ENCODE measurements at places on chromosomes 5 and 9.

DNA sequence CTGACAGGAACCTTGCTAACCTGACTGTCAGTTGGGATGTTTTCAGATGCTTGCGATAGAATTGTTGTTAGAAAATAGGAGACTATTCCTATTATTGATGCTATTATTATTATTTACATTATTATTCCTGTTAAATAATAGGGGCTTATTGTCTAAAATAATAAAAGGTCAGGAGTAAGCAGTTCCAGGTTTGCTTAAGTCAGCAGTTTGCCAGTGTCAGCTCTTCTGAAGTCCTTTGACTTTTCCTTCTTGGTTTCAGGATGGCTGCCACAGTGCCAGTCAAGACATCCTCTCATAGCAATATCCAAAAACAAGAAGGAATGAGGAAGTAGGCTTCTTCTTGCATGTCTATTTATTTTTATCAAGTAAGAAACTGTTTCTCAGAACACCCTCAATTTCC lies 141.7 kb upstream of the MARCHF11 start:
- DNase-seq: no peak

GRCh38 chr9:32854271-32854670 lies 70.9 kb downstream of the TMEM215 start:
- no peak for DNase-seq

DNA sequence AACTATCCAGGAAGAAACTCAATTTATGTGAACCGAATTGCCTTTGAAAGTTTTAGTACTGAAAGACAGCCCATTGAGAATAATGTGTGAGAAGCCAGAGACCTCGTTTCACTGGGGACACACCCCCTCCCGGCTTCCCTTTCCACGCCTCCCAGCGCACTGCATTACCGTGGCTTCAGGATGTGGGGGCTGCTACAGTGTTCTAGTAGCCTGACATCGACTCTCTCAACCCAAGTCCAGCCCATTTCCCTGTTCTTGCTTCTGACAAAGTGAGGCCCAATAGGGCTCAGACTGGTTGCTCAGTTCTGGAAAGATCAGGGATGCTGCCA lies 3.5 kb downstream of the PAX5 start:
- DNase-seq: no peak

- no peak for DNase-seq
Observed at GRCh38 chr5:145835848-145836239, 702 bp upstream of the PRELID2 start.

DNA sequence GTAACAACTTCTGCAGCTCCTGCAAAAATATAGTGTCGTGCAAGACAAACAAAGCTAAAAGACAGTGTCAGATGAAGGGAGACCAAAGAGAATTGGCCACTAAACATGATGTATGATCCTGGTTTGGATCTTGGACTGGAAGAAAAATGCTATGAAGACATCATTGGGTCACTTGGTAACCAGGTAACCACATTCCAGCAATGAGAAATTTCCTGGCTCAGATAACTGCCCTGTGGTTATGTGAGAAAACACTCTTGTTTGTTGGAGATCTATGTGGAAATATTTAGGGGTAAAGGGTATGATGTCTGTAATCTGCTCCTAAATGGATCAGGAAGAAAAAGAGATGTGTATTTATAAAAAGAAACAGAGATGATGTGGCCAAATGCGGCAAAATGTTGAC lies 45.5 kb upstream of the ANKRD33B start:
- DNase-seq: no peak

DNA sequence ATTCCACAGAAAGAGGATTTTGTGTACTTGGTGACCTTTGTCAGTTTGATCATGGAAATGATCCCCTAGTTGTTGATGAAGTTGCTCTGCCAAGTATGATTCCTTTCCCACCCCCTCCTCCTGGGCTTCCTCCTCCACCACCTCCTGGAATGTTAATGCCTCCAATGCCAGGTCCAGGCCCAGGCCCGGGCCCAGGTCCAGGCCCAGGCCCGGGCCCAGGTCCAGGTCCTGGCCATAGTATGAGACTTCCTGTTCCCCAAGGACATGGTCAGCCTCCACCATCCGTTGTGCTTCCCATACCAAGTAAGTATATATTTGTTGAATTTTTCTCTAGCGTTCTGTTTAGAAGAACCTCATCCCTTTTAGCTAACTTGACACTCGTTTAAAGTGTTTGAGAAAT lies 30.0 kb downstream of the RBM27 start:
- no peak for DNase-seq
